ENCODE measurements at places on chromosomes 11 and 22. TPM values are rescaled to one million over a fixed set of nuclear protein-coding genes. Genes with fewer than 3 reads are reported as not detected.

DNA sequence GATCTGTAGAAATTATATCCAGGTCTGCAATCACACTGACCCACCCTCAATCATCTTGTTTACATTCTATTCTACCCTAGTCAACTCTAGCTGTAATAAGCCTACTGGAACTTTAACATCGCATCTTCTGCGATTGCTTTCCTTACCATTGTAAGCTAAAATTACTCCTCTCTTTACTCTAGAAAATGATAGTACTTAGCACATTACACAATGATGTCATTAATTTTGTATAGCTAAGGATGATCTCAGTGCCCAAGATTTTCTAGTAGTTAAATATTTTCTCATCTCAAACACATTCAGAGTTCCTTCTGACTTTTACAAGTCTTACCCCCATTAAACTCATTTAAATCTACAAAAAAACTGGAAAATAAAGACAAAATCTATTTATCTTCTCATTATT lies 39.6 kb upstream of the CTSC start:
- DNase-seq = no peak

DNA sequence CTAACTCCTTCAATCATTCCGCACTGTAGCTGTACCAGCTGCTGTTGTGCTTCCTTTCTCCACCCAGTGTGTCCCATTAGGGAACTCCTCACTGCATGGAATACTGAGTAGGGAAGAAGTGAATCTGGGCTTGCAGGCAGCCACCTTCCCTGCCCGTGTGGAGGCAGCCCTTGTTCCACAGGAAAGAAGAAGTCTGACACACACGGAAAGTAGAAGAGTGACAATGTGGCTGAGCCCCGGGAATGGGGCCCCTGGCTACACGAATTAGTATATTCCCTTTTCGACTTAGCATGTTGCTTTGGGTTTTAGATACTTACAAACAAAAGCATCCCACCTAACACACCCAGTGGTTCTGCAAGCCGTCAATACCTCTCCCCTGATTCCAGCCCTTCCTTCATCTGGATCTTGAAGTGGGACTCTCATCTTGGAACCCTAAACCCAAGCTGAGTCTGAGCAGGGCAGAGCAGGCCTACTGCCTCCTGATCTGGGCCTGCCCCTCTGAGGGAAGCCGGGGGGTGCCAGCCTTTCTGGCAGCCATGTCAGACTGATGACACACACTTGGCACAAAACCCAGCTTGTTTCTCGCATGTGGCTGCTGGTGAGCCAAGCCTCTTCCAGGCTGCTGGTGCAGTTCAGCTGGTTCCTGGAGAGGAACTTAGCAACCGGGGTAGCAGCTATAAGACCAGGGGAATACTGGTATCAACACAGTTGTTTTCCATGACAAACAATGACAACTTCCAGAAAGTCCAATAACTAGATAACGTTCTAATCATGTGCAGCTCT lies 71.6 kb downstream of the C11orf58 start:
- no peak for DNase-seq

Gene HPS4
- total RNA-seq = 29.5 TPM

DNA sequence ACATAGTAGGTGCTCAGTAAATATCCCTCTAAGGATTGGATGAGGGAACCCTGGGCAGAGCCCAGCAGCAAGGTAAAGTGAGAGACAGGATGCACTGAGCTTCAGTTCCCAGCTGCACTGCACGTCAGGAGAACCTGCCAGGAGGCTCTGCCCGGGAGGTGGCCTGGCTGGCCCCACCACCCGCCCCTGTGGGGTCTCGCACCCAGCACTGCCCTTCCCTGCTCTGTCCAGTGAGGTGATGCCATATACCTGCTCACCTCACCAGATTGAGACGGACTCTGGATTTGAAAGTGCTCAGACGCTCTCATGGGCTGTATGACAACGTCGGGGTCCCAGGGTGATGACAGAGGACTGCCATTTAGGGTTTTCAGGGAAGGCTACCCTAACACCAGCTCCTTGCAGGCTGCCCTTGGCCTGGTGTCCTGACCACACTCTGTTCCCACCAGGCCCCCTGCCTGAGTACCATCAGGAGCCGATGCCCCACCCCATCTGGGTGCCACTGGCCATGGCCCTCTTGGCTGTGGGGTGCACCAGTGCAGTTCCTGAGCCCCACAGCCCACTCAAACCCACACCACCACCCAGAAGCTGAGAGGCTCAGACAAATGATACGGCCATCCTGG lies 61.7 kb upstream of the FGF3 start:
- DNase-seq = no peak

GRCh38 chr11:128528294-128528693 lies 59.1 kb downstream of the ETS1 start:
- DNase-seq = no peak

GRCh38 chr11:112062923-112063322 lies 10.9 kb downstream of the PIH1D2 start:
- no peak for DNase-seq

- DNase-seq = no peak
These were observed 676.7 kb upstream of the ARHGAP42 start for GRCh38 chr11:100010393-100010792.

DNA sequence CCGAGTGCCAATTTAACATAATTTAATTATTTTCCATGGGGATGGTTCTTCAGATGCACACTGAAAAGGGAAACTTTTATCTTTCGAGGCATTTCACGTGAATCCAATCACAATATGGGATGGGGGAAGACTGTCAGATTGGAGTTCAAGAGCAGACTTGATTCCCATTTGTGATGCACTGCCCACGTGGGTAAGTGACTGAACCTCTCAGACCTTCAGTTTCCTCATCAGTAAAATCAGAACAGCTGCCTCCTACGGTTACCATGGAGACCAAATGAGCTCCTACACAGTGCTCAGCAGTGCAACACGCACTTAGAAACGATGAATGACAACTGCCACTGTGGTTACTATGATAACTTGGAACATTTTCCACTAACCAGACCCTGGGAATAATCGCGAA lies 21.7 kb downstream of the KIAA0930 start:
- DNase-seq = no peak

Gene A4GALT
- total RNA-seq = 12.3 TPM

- peak; percentile 33 for DNase-seq
These were observed at the start of gene SYT9 for GRCh38 chr11:7251836-7252682. Gene SYT9 (plus strand): TSS chr11:7251904. CDS start chr11:7252187, 283 bp downstream.

GRCh38 chr11:45097721-45098493 lies 48.5 kb upstream of the PRDM11 start:
- peak; percentile 65 for DNase-seq

Gene MS4A15
- not detected for total RNA-seq

- DNase-seq = no peak
These were observed 168.2 kb downstream of the NCAM1 start for GRCh38 chr11:113129261-113129992.
